ENCODE measurements at places on chromosomes 4 and X.
A peak's percentile ranks its signal among the peaks of the same experiment; 100 is the strongest.

GRCh38 chrX:19761554-19762295, 125.7 kb downstream of the SH3KBP1 start:
- no peak for DNase-seq

GRCh38 chr4:168218645-168219044, 99.9 kb downstream of the DDX60 start:
- DNase-seq, result no peak

GRCh38 chr4:129600898-129601297, 504.9 kb downstream of the C4orf33 start:
- no peak for DNase-seq

DNA sequence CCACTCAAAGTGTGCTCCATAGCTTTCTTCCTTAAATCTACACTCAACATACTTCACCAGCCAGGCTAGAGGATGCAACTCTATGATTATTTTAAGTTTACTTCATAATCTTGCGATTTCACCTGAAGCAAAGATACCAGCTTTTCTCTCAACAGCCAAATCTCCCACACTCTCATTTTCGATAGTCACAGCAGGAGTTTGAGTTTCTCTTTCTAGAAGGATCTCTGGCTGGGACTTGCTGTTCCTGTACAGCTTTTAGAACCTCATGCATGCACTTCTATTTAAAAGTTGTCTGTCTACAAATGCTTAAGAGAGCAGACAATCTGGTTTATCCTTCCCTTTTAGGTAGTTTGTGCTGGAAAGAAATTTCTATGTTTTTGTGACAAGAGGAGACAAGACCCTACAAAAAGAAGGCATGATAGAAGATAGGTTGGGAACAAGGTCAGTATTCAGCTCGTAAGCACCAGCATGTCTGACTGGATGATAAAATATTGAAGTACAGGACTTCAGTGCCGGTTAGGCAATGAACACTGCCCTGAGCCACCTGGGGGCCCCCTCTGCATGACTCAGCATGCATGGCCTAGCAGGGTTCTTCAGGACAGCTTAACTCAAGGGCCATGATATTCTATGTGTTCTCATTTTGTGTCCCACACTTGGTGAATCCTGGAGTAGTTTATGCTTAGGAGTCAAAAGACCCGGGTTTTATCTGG, 65.6 kb downstream of the ATXN3L start:
- no peak for DNase-seq

GRCh38 chr4:147590249-147590920, 26.8 kb upstream of the TMEM184C start:
- peak; percentile 25 for DNase-seq

DNA sequence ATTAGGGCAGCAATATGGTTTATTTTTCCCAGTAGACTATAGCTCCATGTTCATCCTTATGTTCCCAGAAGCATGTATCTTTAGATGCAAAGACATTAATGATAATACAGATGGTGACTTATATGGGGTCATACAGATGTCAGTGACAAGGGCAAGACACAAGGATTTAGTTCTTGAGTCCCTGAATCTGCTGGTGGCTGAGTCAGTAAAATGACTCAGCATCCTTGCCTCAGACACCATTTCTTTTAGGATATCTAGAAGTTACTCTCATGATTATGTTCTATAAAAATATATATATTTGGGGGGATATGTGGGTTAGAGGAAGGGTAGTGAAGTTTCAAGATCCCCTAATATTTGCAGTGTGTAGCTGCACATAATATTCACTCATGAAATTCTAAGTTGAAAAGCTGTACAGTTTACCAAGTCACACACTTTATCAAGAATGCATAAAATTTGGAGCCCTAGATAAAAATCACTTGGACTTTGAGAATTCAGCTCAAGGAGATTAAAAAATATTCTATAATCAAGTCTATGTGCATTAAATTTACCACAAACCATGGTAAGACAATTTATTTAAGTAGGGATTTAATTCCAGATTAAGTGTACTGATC, 101.9 kb downstream of the LNX1 start:
- no peak for DNase-seq

- DNase-seq, result no peak
These were observed 143.3 kb downstream of the BANK1 start for GRCh38 chr4:101933855-101934254.

DNA sequence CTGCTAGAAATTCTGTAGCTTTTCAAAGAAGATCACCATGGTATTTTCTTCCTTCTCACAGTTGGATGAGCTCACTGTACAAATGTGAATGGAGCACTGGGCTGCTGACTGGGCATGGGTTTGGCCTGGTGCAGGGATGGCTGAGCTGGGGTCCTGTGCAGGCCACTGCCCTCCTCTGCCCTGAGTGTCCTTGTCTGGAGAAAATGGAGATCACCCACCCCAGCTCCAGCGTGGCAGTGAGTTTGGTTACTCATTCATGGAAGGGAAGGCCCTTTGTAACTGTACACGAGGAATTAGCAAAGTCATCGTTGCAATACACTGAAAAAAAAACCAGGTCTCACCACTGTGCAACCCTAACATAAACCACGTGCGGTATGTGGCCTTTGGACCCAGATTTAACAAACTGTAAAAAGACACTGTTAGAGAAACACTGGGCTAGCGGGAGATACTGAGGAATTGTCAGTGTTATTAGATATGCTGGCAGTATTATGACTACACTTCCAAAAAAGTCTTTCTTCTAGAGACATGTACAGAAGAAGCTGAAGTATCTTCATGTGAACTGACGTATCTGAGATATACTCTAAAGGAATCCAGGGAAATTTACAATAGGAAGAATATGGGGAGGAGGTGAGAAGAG, 16.1 kb upstream of the TBC1D14 start:
- no peak for DNase-seq

DNA sequence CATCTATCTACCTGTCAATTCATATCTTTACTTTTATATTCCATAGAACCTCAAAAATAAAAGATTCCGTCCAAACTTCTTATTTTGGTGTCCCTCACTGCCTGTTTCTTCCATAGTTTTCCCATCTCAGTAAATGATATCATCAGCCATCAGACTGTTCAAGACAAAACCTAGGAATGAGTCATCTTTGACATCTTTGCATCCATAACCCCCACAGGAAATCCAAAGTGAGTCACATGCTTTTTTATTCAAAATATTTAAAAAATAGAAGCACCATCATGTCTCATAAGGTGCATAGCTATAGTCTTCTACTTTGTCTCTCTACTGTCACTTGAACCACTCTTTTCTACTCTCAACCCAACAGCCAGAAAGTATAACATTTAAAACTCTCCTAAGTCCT, 29.9 kb upstream of the CXXC4 start:
- DNase-seq, result no peak

DNA sequence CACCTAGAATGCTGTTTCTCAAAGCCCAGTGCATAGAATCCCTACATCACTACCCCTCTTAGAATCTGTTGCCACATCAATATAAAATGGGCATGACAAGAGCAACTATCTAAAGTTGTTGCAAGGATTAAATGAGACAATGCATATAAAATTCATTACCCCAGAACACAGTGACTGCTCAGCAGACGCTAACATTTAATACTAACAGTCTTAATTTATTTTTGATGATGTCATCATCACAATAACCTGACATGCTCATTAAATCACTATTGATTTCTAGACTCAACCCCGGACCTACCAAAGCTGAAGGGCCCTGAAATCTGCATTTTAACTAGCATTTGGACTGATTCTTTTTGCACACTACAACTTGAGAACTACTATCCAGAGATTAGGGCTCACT, 3.9 kb downstream of the ARSJ start:
- DNase-seq, result no peak

- no peak for DNase-seq
These were observed 543.9 kb upstream of the MAGEB2 start for GRCh38 chrX:29671421-29671820.

- no peak for DNase-seq
These were observed 72.9 kb upstream of the FABP2 start for GRCh38 chr4:119394826-119395225.

- no peak for DNase-seq
These were observed 2.4 kb downstream of the RNF175 start for GRCh38 chr4:153757407-153757806.

- DNase-seq, result no peak
These were observed 289.3 kb upstream of the PABPC4L start for GRCh38 chr4:134490863-134491262.

DNA sequence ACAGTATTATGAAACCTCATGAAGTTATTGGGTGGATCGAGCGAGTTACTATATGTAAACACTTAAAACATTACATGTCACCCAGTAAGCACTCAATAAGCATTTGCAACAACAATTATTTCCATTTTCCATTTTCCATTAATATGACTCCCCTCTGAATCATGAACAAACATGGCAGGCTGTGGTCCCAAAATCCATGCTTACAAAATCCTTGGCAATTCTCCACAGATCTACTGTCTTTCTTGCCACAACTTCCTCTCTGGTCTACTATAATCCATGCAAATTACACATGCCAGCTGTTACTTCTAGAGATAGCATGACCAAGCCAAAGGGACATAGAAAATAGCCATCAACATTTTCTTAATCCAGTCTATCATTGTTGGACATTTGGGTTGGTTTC, 22.0 kb downstream of the ASB11 start:
- DNase-seq, result no peak

DNA sequence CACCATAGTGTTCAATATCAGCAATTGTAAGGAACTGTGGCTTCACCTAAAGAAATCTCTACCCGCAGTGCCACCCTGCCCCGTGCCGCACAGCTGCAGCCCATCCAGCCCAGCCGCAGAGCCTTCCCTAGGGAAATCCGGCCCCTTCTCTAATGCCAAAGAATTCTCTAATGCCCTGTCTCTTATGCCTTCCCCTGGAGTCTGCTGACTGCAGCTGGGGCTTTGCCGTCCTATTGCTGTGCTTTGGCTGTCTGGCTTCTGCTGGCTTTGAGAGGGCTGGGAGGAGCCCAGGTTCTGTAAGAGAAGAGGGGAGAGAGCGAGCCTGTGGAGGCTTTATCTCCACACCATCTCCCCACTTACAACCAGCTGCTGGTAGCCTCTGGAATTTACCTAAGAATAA, 85.9 kb upstream of the HELT start:
- DNase-seq, result no peak

GRCh38 chrX:18545771-18546170, 120.4 kb downstream of the CDKL5 start:
- no peak for DNase-seq

GRCh38 chrX:39619182-39620009, 478.4 kb downstream of the BCOR start:
- DNase-seq, result no peak

- no peak for DNase-seq
These were observed 160.0 kb upstream of the ARX start for GRCh38 chrX:25175743-25176142.

- DNase-seq, result no peak
These were observed 129.6 kb downstream of the DCLK2 start for GRCh38 chr4:150207871-150208270.

DNA sequence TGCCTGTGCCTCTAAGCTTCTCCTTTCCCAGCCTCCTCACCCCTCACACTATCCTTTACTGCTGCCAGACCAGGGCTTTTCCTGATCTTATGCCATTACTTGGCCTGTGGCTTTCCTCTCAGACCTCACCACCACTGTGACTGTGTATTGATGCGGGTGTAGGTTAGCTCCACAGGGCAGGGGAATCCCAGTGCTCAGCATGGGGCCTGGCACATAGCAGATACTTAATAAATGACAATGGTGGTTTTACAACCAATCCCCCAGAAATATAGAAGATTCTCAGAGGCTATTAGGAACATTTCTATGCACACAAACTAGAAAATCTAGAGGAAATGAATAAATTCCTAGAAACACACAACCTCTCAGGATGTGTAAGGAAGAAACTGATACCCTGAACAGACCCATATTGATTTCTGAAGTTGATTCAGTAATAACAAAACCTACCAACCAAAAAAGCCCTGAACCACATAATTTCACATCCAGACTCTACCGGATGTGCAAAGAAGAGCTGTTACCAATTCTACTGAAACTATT, 129.6 kb upstream of the QRFPR start:
- no peak for DNase-seq

GRCh38 chr4:142351958-142352357, 494.1 kb downstream of the INPP4B start:
- DNase-seq, result no peak

DNA sequence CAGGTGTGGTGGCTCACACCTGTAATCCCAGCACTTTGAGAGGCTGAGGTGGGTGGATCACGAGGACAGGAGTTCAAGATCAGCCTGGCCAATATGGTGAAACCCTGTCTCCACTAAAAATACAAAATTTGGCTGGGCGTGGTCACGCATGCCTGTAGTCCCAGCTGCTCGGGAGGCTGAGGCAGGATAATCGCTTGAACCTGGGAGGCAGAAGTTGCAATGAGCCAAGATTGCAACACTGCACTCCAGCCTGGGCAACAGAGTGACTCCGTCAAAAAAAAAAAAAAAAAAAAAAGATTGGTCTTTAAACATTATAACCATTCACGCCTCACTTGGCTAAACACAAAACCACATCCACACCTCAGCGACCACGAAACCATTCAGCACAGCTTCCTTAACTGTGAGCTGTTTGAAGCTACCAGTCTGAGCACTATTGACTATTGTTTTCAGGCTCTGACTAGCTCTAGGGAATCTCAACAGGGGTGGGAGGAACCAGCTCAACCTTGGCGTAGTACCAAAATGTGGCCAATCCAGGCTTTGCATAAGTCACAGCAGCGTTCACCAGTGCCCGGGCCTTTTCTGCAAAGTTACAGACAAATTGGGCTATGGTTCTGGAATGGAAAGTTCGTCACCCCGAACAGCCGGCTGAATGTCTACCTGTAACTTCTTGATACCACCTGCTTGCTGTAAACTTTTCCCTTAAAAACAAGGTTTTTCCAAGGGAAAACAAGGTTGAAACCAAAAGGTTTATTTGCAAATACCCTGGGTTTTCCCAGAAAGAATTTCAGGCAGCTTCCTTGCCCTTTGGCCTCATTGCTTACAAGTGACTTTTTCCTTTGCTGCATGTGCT, 73.6 kb upstream of the DHX15 start:
- no peak for DNase-seq

DNA sequence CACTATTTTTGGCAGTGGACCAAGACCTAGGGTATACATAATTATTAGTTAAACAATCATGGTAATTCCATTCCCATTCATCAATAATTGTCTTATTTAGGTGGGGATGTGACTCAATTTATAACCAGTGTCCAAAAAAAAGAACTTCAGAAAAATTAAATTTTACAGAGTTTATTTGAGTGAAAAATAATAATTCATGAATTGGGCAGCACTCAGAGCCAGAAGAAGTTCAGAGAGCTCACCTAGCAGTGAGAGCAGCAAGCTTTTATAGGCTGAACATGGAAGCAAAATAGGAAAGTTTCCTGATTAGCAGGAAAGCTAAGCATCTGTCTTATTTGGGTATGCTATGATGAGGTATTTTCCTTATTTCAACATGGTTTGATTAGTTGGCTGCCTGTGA, 500.8 kb downstream of the PCDH7 start:
- DNase-seq, result no peak

DNA sequence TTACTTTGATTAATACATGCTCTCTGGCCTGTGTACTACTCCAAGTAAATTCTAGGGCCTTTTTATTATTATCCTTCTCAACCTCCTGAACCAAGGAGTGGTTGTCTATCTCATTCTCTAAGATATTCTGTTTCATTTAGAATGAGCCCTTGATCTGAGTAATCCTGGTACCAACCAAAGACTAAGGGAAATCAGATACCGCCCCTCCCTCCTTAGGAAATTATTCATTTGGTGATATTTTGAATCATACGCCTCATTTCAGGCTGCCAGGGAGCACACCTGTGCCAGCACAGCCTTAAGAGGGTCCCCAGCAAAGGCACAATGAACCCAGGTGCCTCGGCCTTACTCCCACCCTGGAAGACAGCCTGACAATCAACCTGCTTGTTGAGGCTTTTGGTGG, 73.2 kb upstream of the STARD8 start:
- no peak for DNase-seq
